ENCODE measurements at places on chromosomes 2 and 18.

DNA sequence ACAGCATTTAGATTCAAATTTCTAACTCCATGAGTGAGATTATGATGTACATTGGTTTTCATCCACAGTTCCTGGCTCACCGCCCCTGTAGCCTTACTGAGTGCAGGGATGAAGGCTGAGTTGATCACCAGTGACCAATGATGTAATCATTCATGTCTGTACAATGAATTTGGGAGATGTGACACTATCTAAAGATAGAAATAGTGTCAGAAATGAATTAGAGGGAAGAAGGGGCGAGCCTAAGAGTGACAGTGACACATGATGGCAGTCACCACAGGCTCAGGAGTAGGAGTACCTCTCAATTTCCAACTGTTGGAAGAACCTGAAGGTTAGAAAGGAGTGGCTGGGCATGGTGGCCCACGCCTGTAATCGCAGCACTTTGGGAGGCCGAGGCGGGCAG, 3.2 kb downstream of the METTL4 start:
- no peak for DNase-seq

DNA sequence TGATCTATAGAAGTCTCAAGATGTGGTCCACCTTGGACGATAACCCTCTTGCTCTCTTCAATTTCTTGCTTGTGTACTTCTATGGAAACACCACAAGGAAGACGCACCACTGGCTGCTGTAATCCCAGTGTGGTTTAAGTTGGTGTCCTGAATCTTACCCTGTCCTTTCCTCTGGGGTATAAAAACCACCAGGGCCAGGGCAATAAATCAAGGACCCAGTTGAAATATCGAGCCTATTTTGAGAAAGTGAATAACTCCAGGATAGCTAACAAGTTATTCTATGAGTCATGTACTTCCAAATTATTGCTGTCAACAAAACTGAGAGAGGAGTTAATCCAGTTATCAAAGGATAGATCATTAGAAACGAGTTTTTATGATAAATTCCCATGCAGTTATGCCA, 137.0 kb downstream of the RND3 start:
- DNase-seq, result no peak

DNA sequence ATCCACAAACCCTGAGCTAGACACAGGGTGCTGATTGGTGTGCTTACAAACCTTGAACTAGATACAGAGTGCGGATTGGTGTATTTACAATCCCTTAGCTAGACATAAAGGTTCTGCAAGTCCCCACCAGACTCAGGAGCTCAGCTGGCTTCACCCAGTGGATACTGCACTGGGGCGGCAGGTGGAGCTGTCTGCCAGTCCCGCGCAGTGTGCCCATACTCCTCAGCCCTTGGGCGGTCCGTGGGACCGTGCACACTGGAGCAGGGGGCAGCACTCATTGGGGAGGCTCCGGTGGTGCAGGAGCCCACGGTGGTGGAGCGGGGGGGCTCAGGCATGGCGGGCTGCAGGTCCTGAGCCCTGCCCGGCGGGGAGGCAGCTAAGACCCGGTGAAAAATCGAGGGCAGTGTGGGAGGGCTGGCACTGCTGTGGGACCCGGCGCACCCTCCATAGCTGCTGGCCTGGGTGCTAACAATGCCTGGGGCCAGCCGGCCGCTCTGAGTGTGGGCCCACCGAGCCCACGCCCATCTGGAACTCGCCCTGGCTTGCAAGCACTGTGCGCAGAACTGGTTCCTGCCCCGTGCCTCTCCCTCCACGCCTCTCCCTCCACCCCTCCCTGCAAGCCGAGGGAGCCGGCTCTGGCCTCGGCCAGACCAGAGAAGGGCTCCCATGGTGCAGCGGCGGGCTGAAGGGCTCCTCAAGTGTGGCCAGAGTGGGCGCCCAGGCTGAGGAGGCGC, 75.6 kb downstream of the MOB4 start:
- no peak for DNase-seq

DNA sequence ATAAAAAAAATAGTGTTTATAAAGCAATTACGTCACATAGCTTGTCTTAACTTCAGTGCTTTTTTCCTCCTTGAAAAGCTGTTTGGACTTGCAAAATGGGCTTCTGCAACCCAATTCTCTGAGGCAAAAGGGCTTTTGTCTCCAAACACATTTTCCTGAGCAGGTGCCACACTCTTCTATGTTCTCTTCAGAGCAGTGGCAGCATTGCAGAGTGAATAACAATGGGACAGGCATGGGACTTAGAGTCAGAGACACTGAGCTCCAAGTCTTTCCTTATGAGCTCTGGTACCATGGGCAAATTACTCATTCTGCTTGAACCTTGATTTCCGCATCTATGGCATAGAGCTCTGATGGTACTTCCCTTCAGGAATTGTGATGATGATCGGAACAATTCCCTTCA, 149.0 kb downstream of the ARL6IP6 start:
- no peak for DNase-seq

- no peak for DNase-seq
These were observed 19.9 kb downstream of the RND3 start for GRCh38 chr2:150467621-150467963.

GRCh38 chr18:36411745-36412168, 114.2 kb downstream of the FHOD3 start:
- no peak for DNase-seq

- DNase-seq, result no peak
These were observed 47.4 kb upstream of the ANKRD44 start for GRCh38 chr2:197357986-197358385.

DNA sequence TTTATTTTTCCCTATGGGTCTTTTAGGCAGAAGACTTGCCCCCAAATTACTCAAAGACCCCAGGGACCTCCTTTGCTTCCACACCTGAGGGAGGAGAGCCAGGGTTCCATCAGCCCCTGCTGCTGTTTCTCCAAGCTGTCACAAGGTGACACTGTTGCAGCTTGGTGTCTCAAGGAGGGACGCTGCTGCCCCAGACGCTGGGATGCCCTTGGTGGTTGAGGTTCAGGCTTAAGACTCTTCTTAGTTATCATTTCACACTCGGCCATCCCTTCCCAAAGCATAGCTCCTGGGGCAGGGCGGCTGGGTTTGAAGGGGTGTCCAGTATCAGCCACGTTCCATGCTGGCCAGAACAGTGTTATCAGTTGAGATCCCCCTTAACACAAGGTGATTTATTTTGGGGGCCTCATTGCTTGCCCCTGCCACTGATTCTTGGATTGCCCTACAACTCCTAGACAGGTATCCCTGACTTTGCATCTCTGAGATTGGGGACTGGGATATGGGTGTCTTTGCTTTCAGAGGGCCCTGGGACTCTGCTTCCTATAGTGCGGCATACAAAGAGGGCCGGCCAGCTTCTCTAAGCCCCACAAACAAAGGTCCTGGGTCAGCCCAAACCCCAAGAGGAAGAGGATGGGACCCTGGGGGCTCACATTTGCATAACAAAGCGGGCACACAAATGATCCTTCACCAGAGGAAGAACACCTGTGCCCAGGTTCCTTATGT, 22.7 kb downstream of the GPR55 start:
- peak; percentile 70 for DNase-seq

DNA sequence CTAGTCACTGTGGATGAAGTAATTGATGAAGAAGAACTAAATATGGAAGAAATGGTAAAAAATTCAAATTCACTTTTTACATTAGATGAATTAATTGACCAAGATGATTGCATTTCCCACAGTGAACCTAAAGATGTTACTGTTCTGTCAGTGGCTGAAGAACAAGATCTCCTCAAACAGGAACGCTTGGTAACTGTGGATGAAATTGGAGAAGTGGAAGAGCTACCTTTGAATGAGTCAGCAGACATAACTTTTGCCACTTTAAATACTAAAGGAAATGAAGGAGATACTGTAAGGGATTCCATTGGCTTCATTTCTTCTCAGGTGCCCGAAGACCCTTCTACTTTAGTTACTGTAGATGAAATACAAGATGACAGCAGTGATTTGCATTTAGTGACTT, 26.6 kb upstream of the DYSF start:
- no peak for DNase-seq

GRCh38 chr2:167386694-167387093, 498.4 kb downstream of the XIRP2 start:
- DNase-seq, result no peak

DNA sequence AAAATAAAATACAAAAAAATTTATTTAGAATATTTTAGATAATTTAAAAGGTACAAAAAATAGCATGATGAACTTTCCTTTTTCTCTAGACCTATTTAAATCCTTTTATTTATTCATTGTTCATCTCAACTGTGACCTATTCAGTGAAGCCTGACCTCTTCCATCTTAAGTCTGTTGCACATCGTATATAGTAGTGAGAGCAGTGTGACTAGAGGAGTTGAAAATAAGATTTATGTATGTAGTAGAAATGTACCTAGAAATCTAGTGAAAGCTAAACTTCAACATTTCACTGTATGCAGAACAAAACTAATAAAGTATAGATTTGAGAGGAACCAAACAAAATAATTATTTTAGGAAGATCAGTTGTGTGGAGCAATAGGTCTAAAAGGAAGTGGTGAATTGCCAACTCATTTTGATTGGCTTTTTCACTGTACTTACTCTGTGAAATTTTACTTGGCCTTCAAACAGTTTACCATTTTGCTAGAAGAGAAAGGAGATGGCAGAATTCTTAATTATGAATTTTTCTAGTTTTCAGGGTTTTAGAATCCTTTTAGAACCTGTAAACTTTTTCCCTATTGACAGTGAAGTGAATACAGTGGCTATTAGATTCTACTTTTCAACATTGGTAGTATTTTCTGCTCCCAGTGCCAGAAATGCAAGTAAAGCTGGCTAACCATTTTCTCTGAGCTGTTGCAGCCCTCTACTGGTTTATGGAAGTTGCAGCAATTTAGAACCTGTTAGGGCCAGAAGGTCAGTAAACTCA, 11.0 kb downstream of the ANKRD12 start:
- peak; percentile 70 for DNase-seq

- no peak for DNase-seq
These were observed 41.7 kb downstream of the MYO7B start for GRCh38 chr2:127577208-127577475.

- DNase-seq, result no peak
These were observed 115.2 kb downstream of the FMNL2 start for GRCh38 chr2:152450176-152450575.

DNA sequence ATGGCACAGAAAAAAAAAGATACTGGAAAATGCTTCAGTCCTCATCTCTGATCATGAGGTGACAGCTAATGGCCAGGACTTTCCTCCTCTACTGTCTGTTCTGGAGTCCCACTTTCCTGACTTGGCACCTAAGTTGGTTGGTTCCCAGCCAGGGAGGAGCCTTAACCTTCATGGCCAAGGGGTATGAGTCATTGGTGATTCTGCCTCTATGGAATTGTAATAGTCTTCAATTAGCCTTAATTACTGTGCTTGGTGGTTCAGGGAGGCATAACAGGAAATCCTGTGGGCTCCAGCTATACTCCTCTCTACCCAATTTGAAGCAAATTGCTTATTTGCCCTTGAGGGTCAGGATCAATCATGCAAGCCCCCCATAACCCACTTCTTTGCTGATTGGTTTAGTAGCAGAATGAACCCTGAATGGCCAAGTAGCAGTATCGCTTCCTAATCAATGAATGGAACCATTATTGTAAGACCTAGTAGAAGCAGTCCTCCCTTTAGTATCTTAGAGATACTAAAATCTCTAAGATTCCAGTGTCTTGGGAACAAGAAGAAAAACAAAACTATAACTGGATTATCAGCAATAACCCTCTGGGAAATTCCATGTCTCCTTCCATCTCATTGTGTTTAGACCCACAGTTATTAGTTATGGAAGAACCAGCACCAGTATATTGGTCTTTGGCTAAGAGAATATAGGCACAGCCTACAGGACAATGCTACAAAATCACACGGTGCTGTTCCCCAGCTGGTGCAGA, 109.0 kb downstream of the COL6A3 start:
- DNase-seq, result no peak

DNA sequence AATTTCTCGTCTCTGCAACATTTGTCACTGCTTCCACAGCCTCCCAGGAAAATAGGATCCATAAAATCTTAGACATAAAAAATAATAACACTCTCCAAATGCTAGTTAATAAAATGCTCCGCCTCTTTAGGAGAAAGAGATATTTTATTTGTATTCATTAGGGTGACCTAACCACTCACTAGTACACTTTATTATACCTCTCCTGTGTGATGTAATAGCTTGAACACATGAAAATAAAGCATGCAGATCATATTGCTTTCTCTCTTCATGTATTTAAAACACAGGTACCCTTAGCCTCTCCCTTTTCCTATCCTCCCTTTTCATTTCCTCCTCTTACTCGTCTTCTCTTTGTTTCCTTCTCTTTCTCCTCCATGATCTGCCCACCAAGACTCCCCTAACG, 694.2 kb downstream of the EPHA4 start:
- no peak for DNase-seq

GRCh38 chr18:58609536-58609993, 19.3 kb downstream of the ALPK2 start:
- no peak for DNase-seq

- no peak for DNase-seq
These were observed 4.5 kb upstream of the KIDINS220 start for GRCh38 chr2:8841932-8842331.

DNA sequence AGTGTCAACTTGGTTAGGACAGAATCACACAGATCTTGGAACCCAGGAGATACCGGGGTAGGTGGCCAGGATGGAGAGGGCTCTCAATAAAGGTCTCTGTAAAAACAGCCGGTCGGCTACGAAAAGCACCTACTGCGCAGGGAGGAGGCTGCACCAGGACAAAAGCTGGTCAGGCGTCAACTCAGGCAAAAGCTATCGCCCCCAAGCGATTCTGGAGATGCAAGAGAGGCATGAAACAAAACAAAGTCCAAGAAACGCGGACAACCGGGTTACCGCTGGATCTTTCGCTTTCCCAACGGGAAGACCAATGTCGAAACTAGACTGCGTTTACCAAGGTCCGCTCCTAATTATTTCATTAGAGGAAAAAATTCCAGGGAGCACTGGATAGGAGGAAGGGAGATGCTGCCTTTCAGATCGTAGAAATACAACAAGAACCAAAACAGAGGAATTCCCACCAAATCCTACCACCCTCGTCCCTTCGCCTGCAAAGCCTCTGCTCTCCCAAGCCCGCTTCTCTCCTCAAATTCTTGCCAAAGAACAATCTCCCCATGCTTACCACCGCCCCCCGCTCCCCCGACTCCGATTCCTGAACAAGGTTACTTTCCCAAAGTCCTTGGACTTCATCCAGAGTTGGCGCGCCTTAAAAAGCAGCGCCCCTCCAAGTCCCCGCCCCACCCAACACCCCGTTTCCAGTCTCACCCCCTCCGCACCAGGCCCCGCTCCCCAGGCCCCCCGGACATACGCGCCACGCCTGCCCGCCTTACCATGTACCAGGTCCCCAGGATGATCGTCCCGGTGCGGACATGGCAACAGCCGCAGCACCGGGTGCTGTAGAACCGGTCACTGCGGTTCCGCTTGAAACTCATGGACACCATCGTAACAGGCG, 539 bp downstream of the LAPTM4A start:
- DNase-seq, result no peak

- DNase-seq, result no peak
These were observed 104.5 kb upstream of the ACVR2A start for GRCh38 chr2:147740211-147740927.

DNA sequence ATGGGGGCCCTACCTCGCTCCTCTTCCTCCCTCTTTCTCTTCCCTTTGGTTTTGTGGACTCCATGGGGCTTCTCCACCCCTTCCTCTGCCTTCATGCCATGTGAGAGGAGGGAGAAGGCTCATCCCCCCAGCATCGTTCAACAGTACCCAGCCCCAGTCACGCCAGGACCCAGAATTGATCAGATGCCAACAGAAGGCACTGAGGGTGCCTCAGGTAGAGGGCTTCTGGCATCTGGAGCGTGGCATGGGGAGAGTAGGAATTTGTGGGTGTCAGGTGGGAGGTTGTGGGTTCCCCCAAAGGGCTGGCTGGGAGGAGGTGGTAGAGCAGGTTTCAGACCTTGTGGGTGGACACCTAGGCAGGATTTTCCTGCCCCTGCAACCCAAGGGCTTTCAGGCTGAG, 122.0 kb downstream of the TWIST2 start:
- no peak for DNase-seq

- DNase-seq, result no peak
These were observed 144.2 kb upstream of the PARD3B start for GRCh38 chr2:204401114-204401513.
